ENCODE measurements at places on chromosomes 13 and 19.

DNA sequence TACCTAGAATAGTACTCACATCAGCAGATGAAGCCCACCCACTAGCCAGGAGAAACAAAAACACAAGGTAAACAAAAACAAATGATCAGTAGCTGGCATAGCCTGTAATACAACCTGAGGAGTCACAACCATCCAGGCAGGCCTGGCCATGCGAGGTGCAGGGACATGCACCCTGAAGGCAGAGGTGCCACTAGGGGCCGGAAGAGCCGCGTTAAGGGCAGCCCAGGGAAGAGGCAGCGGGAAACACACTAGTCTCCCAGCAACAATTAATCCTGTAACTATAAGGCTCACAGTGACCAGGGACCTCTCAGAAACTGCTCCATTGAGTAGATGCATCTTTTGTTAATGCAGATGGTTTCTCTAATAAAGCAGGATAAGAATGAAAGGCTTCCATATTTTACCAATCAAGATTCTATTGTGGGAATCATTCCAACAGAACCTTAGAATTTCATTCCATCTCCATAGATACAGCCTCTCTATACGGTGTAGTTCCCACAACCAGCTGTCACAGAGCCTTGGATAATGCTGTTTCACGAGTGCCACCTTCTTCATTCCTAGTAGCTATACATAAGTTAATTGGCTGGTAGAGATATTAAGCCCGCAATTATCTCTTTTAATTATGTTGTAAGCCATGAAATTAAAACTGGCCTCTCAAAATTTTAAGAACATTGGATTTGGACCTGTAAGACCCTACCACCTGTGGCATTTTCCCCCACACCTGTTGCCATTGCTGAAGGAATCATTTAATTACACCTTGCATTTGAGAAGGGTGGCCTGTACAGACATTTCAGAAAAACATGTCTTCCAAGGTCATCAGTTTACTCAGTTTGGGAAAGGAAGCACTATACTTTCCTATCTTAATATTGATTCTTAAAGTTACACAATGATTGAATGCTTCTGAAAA lies 28.7 kb downstream of the ANKRD10 start:
- DNase-seq, result peak; percentile 19

- no peak for DNase-seq
Observed at GRCh38 chr13:46352805-46353204, 34.2 kb downstream of the RUBCNL start.

DNA sequence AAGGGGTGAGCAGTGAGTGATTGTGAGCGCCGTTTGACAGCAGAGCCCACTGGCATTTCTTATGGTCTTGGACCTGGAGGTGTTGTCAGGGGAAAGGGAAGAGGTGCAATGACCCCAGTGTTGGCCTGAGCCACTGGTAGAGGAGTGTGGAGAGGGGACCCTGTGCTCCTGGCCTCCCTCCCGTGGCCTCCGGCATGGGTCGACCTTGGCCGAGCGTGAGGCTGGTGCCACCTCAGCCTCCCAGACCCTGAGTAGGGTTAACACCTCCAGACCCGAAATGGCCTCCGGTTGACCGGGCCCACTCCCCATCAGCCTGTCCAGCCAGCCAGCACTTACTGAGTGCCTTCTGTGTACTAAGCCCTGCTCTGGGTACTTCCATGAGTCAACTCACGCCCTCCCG lies 6.5 kb downstream of the TRAPPC5 start:
- DNase-seq, result no peak

DNA sequence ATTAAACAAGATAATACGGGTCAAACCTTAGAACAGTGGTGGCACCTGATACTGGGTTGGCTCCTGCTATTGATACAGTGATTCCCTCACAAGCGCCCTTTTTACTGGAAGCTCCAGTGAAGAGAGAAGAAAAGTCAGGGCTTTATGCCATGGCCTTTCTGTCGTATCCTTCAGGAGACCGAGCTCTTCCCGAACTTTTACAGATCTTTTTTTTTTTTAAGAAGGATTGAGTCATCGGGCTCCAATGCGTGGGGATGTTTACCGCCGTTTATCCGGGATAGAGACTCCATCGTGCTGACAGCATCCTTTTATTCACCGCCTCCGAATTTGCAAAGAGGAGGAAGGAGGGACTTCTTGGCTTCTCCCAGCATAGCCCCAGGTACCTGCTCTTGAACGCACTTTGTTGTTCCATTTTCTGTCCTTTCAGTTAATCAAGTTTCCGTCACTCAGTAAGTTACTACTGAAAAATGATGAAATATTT lies 574 bp downstream of the ZNF227 start:
- DNase-seq, result peak; percentile 65

DNA sequence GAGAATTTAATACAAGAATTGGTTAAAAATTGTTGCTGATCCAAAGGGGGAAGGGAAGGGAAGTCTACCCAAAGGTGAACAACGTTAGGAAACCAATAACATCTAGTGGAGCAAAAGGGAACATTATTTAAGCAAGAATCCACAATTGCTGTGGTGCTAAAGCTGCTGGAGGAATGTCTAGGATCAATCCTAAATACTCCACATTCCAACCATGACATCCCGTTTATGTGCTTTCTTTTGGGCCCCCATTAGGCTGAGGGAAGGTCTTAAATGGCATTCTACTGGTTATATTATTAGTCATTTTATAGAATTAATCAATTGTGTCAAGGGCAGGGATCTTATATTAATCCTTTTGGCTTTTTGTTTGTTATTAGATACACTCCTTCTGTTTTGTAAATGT lies 39.9 kb upstream of the VWA8 start:
- no peak for DNase-seq

GRCh38 chr19:12834976-12835757 lies 788 bp upstream of the RTBDN start:
- peak; percentile 46 for DNase-seq

GRCh38 chr13:30004204-30004603 lies 153.8 kb upstream of the UBL3 start:
- no peak for DNase-seq

DNA sequence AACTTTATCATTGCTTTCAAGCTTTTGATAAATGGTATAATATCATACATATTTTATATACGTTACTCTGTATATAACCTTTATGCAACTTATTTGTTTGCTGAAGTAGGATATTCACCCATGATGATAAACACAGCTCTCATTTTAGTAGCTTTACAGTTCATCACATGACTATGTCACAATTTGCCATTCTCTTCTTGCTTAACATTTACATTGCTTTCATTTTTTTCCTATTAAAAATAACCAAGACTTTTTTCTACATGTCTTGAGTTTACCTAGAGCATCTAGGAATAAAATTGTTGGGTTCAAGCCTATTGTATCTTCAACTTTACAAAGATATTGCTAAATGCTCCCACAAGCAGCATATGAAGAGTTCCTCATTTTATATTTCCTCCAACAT lies 54.0 kb downstream of the KCNRG start:
- DNase-seq, result no peak

DNA sequence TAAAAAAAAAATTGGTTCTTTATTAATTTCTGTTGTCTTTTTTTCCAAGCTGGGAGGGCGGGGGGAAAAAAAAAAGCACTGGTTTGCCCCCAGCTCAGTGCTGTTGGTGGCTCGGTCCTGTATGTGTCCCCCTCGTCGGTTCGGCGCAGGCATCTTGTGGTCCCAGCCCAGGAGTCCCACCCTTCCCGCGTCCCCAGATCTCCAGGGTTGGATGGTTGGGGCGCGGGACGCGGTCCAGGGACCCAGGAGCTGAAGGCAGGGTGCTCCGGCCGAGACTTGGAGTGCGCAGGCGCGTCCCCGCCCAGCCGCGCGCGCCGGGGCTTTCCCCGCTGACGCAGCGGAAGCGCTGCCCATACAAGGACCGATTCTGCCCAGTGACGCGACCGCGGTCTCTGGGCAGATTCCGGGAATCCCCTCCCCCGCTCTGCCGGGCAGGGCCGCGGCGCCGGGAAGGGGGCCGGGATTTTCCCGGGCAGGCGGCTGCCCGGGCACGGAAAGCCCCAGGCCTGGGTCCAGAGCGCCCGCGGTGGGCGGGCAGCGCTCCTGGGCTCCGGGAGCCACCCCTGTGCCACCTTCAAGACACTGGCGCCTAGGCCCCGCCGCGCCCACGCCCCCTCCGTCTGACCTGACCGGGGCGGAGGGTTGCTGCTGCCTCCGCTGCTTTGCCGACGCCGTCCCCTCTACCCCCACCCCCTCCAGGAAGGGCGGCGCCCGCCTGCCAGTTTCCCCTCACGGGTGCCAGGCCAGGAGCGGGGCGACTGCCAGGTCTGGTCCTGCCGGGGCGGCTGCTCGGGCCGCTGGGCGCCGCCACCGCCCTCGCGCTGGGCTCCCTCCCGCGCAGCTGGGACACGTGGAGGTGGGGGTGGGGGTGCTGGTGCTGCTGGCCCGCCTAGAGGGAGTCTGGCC lies 2.3 kb downstream of the JUNB start:
- peak; percentile 90 for DNase-seq

DNA sequence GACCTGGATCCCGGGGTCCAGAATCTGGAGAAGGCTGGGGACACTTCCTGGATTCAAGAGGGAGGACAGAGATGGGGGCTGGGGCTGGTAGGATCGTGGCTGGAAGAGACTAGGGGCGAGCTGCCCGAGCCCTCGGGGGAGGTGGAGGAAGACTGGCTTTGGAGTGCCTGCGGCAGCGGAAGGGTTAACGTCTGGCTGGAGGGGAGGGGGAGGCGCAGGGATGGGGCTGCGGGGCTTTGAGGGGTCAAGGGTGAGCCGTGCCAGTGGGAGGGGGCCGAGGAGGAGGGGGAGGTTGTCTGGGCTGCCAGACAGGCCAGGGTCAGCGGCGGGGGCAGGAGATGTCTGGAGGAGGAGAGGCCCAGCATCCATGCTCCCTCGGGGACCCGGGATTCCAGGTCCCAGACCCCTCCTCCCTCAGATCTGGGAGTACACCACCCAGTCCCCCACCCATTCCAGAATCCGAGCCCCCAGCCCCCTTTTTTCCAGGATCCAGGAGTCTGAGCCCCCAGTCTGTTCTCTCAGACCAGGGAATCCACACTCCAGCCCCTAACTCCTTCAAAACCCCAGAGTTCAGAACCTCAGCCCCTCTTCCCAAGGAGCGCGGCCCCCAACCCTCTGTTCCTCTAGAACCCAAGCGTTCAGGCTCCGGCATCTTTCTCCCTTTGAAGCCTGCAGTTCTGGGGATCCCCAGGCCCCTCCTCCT lies 3.2 kb upstream of the SPACA6 start:
- no peak for DNase-seq

GRCh38 chr19:45973553-45974338 lies at the start of gene NOVA2:
NOVA2 (minus strand) TSS chr19:45973865; CDS start chr19:45973351, 514 bp downstream.
- DNase-seq, result peak; percentile 71

GRCh38 chr13:57286511-57287098 lies 119.6 kb downstream of the PRR20E start:
- no peak for DNase-seq

- peak; percentile 85 for DNase-seq
Observed at GRCh38 chr13:113001241-113002140, 32.5 kb downstream of the MCF2L start.

- DNase-seq, result no peak
Observed at GRCh38 chr13:37290716-37291505, 185.4 kb upstream of the CSNK1A1L start.

GRCh38 chr19:49560358-49560900 lies 19.9 kb downstream of the NOSIP start:
- no peak for DNase-seq

GRCh38 chr13:112722433-112723263 lies 32.8 kb downstream of the ATP11A start:
- DNase-seq, result peak; percentile 66

DNA sequence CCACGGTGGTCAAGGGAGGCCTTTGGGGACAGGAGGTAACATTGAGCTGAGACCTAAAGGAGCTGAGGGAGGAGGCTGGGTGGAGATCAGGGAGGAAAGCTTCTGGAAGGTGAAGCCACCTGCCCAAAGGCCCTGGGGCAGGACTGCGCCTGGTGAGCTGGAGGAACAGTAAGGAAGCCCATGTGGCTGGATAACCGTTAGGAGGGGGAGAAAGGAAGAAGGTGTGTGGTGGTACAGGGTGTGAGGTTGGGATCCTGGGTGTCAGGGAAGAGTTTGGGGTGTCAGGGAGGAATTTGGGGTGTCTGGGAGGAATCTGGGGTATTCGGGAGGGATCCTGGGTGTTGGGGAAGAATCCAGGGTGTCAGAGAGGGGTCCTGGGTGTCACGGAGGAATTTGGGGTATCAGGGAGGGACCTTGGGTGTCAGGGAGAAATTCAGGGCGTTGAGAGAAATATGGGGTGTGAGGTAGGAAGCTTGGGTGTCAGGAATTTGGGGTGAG lies 695 bp downstream of the TICAM1 start:
- DNase-seq, result no peak

DNA sequence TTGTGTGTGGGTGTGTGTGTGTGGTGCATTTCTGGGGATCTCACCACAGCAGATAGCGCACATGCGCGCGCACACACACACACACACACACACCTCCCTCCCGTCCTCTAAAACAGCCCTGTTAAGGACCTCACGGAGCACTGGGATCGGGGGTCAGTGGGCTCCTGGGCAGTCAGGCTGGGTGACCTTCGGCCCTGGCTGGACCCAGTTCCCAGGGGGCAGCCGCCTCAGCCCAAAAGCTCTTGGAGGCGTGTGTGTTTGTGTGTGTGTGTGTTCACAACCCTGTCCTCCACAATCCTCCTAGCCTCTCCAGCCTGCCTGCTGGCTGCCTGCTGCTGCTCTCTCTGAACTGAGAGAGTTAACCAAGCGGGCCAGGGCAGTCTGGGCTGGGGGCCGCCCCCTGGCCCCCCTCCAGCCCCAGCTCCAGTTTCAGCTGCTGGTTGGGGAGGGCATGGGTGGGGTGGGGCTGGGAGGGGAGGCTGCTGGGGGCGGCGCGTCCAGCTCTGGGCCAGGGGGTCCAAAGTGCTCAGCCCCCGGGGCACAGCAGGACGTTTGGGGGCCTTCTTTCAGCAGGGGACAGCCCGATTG lies at the start of gene FXYD1:
FXYD1 (plus strand) TSS at position 520 of the 588 bp plus-strand sequence. CDS start 1,256 bp downstream, outside the sequence.
- no peak for DNase-seq

DNA sequence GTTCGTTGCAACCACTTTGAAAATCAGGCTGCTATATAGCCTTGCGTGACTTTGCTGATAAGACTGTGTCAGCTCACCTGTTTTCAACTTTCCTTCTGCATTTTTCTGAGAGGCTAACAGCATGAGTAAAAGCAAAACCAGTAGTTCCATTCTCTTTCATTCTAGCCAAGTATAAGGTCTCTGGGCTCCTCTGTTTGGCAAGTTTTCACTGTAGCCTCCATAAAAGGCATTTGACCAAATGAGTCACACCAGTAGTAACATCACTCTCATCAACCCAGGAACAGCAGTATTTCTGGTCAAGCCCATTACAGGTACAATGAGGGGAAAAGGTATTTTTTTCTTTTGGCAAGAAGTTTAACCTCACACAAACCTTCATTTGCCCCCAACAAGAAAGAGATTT lies 1149.8 kb upstream of the MIR17HG start:
- DNase-seq, result no peak

GRCh38 chr19:3057275-3057714 lies 5.0 kb downstream of the TLE5 start:
- DNase-seq, result no peak

DNA sequence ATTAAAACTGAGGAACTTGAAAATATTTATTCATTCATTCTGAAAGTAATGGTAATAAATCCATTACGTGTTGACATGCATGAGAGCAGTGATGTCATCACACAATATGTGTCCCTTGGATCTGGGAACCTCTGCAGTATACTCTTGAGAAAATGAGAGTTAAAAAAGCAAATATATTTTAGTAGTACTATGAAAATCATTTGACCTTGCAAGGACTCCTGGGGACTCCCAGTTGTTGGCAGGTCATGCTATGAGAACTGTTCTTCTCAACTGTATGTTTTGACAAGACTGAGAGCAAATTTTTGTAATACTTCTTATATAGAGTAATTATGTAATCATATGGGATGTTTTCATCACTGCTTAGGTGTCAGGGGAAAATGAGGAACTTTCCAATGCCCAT lies 249.4 kb downstream of the PCCA start:
- no peak for DNase-seq

- no peak for DNase-seq
Observed at GRCh38 chr19:5877427-5877826, 7.1 kb upstream of the FUT5 start.

- no peak for DNase-seq
Observed at GRCh38 chr19:18908917-18909619, 10.1 kb downstream of the COPE start.
